ENCODE measurements at places on chromosomes 7 and 10.

- no peak overlapping the region for H3K27ac ChIP-seq
- DNase-seq: no peak
- no peaks in the 10 kb centered on the region for H3K36me3 ChIP-seq
- peaks cover 16% of the 10 kb centered on the region for H3K27me3 ChIP-seq
These were observed 253.6 kb downstream of the KCNMA1 start for GRCh38 chr10:77383861-77384553.

GRCh38 chr7:80443325-80443724 lies 68.5 kb downstream of the GNAT3 start:
- H3K4me3 ChIP-seq: no peak overlapping the region
- H3K4me1 ChIP-seq: peaks cover 24% of the 10 kb centered on the region
- H3K27ac ChIP-seq: no peak overlapping the region
- no peaks in the 10 kb centered on the region for H3K27me3 ChIP-seq

GRCh38 chr10:132506711-132507408 lies 30.7 kb upstream of the INPP5A start:
- no peak overlapping the region for H3K27ac ChIP-seq
- H3K4me1 ChIP-seq: no peaks in the 10 kb centered on the region
- DNase-seq: peak; percentile 38
- H3K4me3 ChIP-seq: no peak overlapping the region
- no peaks in the 10 kb centered on the region for H3K36me3 ChIP-seq

DNA sequence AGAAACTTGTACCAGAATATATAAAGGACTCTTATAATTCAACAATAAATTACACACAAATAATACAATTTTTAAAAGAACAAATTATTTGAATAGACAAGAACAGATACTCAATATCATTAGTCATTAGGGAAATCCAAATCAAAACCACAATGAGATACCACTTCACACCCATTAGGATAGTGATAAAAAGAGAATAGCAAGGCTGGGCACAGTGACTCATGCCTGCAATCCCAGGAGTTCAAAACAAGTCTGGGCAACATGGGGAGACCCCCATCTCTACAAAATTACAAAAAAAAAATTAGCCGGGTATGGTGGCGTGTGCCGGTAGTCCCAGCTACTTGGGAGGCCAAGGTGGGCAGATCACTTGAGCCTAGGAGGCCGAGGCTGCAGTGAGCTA lies 52.2 kb upstream of the KCNIP2 start:
- no peaks in the 10 kb centered on the region for H3K36me3 ChIP-seq
- H3K4me3 ChIP-seq: no peak overlapping the region
- H3K27ac ChIP-seq: no peak overlapping the region
- DNase-seq: no peak
- H3K4me1 ChIP-seq: no peaks in the 10 kb centered on the region
- no peaks in the 10 kb centered on the region for H3K27me3 ChIP-seq

DNA sequence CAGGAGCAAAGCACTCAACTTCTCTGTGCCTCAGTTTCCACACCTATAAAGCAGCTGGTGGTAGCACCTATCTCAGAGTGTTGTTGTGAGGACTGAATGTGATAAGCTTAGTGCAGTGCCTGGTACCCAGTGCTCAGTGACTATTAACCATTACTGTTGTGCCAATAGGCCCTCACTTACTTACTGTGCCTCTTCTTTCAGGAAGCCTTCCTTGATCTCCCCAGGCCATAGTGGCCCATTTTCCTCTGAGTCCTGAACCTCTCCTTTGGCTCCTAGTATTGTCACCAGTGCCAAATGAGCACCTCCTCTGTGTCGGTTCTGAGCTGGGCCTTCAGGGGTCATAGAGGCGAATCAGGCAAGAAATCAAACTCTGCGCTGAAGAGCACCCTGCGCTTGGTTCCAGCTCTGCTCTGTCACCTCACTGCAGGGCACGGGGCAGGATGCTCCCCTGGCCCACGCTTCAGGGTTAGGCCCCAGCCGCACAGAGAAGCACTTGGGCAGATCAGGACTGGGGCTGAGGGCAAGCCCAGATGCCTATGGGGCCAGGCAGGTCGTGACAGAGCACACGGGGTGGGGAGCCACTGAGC lies 2.5 kb downstream of the CALHM1 start:
- no peak overlapping the region for H3K4me3 ChIP-seq
- no peaks in the 10 kb centered on the region for H3K36me3 ChIP-seq
- H3K27ac ChIP-seq: no peak overlapping the region
- peaks cover 2% of the 10 kb centered on the region for H3K4me1 ChIP-seq

DNA sequence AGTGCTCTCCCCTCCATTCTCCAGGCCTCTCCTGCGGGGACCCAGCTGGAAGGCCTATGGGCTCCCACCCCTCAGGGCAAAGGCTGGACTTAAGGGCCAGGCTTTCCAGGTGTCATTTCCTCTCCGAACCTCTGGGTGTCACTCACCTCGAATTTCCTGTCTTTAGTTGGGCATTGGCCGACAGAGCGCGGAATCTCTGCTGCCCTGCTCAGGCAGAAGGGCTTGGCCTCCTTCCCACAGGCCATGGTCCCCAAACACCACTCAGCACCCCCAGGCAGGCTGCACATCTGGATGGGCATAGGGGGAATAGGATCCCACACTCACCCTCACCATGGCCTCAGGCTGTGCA lies 212.9 kb downstream of the CCSER2 start:
- DNase-seq: peak; percentile 34
- H3K36me3 ChIP-seq: no peaks in the 10 kb centered on the region
- H3K27me3 ChIP-seq: peaks cover 3% of the 10 kb centered on the region
- peak overlapping the region; percentile 46 for H3K4me3 ChIP-seq
- no peaks in the 10 kb centered on the region for H3K4me1 ChIP-seq

- no peak for DNase-seq
- no peaks in the 10 kb centered on the region for H3K36me3 ChIP-seq
- no peaks in the 10 kb centered on the region for H3K27me3 ChIP-seq
- H3K27ac ChIP-seq: no peak overlapping the region
These were observed 67.2 kb downstream of the COBL start for GRCh38 chr7:51249187-51249945.

DNA sequence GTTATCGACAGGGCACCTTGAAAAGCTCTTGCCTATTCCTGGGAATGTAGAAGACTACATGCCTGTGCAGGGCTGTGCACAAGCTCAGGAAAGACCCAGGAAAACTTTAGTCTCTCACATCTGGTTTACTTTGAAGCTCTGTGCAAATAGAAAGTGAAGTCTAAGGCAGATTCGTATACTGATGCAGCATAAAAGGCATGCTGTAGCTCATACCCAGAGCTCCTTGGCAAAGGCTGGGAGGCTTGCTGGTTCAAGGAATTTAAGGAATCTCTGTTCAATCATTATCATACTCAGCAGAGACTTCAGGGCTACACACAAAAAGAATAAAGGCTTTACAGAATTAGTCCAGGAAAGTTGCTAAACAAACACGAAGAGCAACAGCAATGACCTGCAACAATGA lies 192.0 kb downstream of the OTUD1 start:
- no peaks in the 10 kb centered on the region for H3K27me3 ChIP-seq
- no peaks in the 10 kb centered on the region for H3K36me3 ChIP-seq
- no peaks in the 10 kb centered on the region for H3K4me1 ChIP-seq
- H3K27ac ChIP-seq: no peak overlapping the region
- H3K4me3 ChIP-seq: no peak overlapping the region
- DNase-seq: peak; percentile 47

DNA sequence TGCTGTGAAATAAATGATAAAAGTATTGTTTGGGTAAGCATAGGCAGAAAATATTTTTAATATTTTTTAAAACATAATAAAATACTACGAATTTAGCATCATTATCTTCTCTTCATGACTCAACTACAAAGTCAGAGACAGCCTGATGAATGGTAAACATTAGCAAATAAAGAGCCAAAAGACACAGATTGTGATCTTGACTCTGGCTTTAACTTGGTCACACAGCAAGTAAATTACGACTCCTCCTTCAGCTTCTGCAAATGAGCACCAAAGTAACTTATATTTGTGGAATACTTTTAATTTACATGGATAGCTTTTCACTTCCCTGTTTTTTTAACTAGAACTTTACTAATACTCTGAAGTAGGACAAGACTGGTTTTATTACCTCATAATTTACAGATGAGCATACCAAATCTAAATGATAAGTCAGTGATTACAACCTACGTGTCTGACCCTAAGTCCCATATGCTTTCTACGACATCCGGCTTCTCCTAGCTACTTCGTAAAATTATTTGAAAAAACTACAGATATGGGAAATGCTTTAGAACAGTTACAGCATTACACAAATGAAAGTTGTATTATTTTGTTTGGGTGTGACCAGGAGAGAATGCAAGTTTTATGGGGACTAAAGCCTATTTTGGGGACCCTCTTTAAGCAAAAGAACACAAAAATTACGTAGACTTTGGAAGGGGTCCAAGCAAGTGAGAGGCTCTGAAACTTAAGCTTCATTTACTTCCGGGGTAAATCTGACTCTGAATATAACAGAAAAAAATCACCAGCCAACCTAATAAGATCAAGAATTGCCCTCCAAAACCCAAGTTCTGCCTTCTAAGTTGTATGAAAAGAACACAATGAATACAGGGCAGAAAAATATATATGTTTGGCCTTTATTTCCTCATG lies 133.8 kb downstream of the CPEB3 start:
- peak; percentile 15 for DNase-seq
- H3K36me3 ChIP-seq: no peaks in the 10 kb centered on the region
- H3K27ac ChIP-seq: no peak overlapping the region
- H3K4me3 ChIP-seq: no peak overlapping the region

GRCh38 chr7:121369462-121369861 lies 26.6 kb downstream of the FAM3C start:
- H3K27ac ChIP-seq: no peak overlapping the region
- H3K27me3 ChIP-seq: no peaks in the 10 kb centered on the region
- peaks cover 39% of the 10 kb centered on the region for H3K4me1 ChIP-seq
- H3K4me3 ChIP-seq: no peak overlapping the region

GRCh38 chr10:14422431-14422830 lies 91.7 kb upstream of the FRMD4A start:
- peaks cover 5% of the 10 kb centered on the region for H3K27me3 ChIP-seq
- no peak overlapping the region for H3K27ac ChIP-seq
- H3K4me1 ChIP-seq: no peaks in the 10 kb centered on the region
- H3K36me3 ChIP-seq: no peaks in the 10 kb centered on the region

- H3K4me1 ChIP-seq: no peaks in the 10 kb centered on the region
- H3K36me3 ChIP-seq: no peaks in the 10 kb centered on the region
- no peak overlapping the region for H3K4me3 ChIP-seq
These were observed 407.5 kb upstream of the PRKCQ start for GRCh38 chr10:6987536-6987945.

GRCh38 chr10:44981172-44982113 lies 2.8 kb upstream of the DEPP1 start:
- DNase-seq: no peak
- H3K4me3 ChIP-seq: no peak overlapping the region
- no peaks in the 10 kb centered on the region for H3K27me3 ChIP-seq
- no peaks in the 10 kb centered on the region for H3K36me3 ChIP-seq
- H3K4me1 ChIP-seq: peaks cover 18% of the 10 kb centered on the region
- H3K27ac ChIP-seq: no peak overlapping the region

DNA sequence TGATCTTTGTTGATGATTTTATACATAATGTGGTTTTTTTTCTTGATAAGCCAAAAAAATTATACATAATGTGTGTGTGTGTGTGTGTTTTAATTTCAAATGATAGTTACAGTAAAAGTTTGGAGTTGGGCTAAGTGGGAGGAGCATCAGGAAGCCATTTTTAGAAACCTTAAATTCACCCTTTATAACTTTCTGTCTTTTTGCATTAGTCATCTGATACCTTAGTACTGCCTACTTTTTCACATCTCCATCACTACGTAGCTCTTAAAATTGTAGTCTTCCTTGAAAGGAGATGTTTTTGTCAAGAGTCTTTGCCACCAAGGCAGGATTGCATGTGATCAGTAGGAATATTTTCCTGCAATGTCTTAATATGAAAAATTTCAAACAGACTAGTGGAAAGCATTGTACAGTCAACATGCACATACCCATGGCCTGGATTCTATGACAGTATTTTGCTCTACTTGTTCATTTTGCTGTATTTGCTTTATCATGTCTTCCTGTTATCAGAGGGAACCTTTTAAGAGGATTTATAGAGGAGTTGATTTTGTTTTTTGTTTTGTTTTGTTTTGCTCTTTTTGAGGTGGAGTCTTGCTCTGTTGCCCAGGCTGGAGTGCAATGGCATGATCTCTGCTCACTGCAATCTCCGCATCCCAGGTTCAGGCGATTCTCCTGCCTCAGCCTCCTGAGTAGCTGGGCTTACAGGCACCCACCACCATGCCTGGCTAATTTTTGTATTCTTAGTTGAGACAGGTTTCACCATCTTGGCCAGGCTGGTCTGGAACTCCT lies 67.3 kb downstream of the DAGLB start:
- DNase-seq: no peak
- H3K36me3 ChIP-seq: no peaks in the 10 kb centered on the region
- no peak overlapping the region for H3K4me3 ChIP-seq
- H3K27me3 ChIP-seq: no peaks in the 10 kb centered on the region
- no peak overlapping the region for H3K27ac ChIP-seq

GRCh38 chr7:92137557-92137956 lies 3.3 kb upstream of the CYP51A1 start:
- H3K4me1 ChIP-seq: no peaks in the 10 kb centered on the region
- H3K36me3 ChIP-seq: no peaks in the 10 kb centered on the region
- peak; percentile 10 for DNase-seq
- no peaks in the 10 kb centered on the region for H3K27me3 ChIP-seq

- H3K27ac ChIP-seq: no peak overlapping the region
- DNase-seq: no peak
- no peaks in the 10 kb centered on the region for H3K4me1 ChIP-seq
- H3K27me3 ChIP-seq: no peaks in the 10 kb centered on the region
- H3K4me3 ChIP-seq: no peak overlapping the region
These were observed 19.4 kb downstream of the INPP5A start for GRCh38 chr10:132556994-132557441.

GRCh38 chr10:104020020-104020419 lies 53.1 kb downstream of the SLK start:
- H3K27ac ChIP-seq: no peak overlapping the region
- no peak for DNase-seq
- H3K4me1 ChIP-seq: no peaks in the 10 kb centered on the region
- H3K4me3 ChIP-seq: no peak overlapping the region

DNA sequence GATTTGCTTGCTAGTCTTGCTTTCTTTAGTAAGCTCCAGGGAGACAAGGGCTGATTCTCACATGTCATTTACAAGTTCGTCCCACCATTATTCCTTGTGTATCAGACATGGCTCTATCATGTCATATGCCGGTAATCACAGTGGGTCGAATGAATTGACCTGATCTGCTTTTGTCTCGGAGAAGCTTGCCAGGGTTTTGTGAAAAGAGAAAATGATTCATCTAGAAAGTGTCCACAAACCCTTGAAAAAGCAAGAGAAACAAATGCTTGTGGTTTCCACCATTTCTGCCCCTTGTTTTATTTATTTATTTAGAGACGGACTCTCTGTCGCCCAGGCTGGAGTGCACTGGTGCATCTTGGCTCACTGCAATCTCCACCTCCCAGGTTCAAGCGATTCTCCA lies 278.5 kb downstream of the TCF7L2 start:
- no peak for DNase-seq
- no peaks in the 10 kb centered on the region for H3K4me1 ChIP-seq
- H3K4me3 ChIP-seq: no peak overlapping the region

GRCh38 chr10:29692121-29692539 lies 57.4 kb upstream of the SVIL start:
- no peaks in the 10 kb centered on the region for H3K27me3 ChIP-seq
- H3K4me1 ChIP-seq: peaks cover 47% of the 10 kb centered on the region
- peak overlapping the region; percentile 59 for H3K27ac ChIP-seq

All from A673 (cell line).